Globus pallidus (tissue), 1 donor: ENCODE measurements at places on chromosomes 7 and 10.

DNA sequence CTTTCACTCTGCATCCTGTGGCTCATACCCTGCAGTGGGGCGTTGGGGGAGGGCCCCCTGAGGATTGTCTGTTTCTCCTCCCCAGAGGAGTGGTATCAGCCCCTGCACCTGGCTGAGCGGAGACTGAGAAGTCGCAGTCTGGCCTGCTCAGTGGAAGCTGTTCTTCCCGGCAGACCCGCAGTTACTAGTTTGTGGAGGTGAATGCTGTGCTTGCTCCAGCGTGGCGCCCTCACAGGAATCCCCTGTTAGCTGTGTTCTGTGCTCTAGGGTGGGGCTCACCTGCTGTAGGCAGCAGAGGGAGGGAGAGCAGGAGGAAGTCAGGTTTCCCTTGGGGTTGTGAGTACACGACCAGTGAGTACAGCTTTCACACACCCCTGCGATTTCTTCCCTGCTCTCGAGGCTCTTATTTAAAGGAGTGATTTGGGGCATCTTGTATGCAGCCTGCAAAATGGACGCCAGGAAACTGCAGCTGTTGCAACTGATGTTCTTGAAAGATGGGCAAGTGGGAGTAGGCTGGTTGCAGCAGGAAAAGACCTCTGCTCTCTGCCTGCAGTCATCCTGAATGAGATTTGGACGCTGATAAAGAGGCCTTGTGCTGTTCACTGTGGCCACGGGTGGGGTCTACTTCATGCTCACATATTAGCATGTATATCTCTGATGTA is 66.4 kb downstream of the HK1 start:
- no peak for DNase-seq

- DNase-seq, result no peak
Observed at GRCh38 chr10:48497780-48498770, 106.8 kb downstream of the ARHGAP22 start.

- peak; percentile 25 for DNase-seq
Observed at GRCh38 chr10:100982916-100983830, 4.1 kb downstream of the MRPL43 start.

- DNase-seq, result no peak
Observed at GRCh38 chr10:113111900-113112853, 162.1 kb downstream of the TCF7L2 start.

DNA sequence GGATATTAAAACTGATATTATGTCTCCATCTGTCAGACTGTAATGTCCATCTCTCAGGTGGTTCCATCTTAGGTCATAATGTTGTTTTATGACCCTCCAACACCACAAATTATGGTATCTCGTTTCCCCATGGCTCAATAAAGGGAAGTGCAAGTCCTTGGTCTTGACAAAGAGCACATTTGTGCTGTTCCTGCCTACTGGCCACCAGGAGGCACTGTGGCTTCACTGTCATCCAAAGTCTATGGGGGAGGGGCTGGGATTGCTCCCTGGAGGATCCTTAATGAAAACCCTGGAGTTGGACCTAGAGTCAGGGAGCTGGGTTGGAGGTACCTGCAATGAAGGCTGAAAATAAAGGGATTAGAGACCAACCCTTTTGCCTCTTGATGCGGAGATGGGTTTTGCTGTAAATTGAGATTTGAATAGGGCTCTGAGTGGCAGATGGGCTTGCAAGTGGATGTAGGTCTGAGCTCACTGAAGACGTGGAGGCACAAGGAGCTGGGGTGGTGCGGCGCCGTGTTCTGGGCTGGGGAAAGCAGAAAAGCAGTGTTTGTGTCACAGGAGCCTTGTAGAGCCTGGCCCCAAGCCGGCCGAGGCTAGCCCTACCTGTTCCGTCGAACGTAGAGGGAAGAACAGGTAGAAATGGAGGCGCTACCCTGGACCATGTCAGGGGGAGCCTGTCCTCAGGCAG is 180.5 kb upstream of the PRSS58 start:
- DNase-seq, result peak; percentile 36

DNA sequence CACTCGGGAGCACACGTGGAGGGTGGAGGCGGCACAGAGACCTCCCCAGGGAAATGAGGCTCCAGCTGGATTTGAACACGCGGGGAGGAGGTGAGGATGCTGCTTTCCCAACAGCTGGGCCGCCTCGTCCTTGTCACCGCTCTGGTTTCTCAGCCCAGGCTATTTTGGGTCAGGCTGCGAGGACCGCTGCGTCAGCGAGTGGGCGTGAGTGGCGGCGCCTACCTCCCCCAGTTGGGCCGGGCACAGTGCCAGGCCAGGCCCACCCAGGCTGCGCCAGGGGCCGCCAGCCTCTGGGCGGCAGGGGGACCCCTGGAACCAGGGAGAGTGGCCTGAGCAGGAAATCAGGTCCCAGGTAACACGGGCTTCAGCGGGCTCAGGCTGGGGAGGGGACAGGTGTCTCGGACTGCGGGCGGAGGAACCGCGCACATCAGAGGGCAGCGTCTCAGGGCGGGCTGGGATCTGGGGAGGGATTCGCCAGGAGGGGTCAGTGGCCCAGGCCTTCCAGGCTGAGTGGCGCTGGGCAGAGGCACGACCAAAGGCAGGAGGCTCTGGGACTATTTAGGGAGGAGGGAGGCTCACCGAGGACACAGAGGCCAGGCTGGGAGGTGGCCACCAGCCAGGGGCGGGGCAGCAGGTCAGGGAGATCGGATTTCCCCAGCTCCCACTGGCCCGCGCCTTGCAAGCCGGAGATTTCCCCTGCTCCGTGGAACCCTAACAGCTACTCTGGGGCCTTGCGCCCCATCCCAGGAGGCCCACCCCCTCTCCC is 125.2 kb upstream of the RET start:
- DNase-seq, result no peak

GRCh38 chr10:129960481-129961156 is 3.5 kb downstream of the EBF3 start:
- DNase-seq, result no peak

- no peak for DNase-seq
Observed at GRCh38 chr10:72847681-72848080, 45.9 kb upstream of the OIT3 start.

DNA sequence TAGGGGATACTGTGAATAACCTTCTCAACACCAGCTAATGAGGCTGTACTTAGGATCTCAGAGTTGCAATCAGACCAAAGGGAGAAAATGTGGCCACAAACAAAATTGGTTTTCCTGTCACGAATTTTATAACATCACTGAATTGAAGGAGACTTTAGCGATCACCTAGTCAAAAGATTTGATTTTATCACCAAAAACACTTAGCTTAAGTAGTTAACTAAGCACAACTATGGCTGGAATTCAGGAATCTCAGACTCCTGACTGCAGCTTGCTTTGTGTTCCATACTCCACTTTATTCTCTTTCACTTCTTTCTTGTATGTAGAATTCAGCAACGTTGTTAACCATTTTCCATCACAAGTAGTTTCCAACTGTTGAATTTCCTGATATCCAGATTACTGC is 152.0 kb downstream of the SLC16A9 start:
- no peak for DNase-seq

- no peak for DNase-seq
Observed at GRCh38 chr7:30707391-30708357, 25.4 kb upstream of the CRHR2 start.

DNA sequence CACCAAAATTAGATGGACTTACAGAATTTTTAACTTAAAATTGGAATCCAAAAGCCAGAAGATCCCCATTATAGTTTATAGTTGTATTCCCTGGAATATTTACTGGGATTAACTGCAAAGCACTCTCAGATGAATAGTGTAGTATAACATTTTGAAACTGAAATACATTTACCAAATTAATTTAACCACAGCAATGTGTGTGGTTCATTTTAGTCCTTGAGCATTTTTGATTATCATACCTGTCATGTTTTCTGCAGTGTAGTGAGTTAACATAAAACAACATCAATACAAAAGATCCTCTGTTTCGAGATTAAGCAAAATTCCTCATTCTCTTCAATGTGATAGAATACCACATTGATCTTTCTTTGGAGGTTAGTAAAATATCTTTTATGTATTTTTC is 3.7 kb downstream of the VIM start:
- DNase-seq, result no peak

- no peak for DNase-seq
Observed at GRCh38 chr7:34075523-34076370, 170.4 kb downstream of the BMPER start.

DNA sequence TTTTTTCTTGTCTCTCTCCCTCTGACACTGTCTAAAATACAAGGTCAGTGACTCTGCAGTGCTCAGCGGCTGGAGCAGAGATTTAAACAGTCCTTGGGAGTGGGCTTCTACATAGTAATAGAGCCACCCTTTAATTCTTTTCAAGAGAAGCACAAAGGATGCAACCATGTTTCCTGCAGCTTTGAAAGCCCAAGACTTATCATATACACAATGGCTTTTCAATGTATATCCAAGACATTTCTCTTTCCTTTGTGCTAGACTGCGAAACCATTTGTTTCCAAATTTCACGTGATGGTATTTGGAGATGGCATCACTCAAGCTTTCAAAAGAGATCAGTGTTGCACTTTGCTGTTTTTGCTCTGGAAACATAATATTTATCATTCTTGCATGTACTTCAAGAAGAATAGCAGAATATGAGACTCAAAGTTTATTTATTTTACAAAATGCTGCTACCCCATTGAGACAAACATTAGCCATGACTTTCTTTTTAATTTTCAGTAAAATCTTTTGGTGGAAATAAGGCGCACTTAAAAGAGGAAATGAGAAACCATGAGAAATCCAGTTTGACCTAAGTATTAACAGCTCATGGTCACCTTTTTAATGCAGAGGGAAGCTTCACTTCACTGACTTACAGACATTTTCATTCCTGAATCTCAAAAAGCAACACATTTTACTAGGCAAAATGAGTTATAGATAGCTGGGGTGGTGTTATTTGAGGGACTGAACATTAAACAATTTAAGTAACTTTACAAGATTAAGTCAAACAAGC is 76.6 kb downstream of the SEMA3C start:
- no peak for DNase-seq

GRCh38 chr10:86758189-86759072 is 2.0 kb downstream of the BMPR1A start:
- no peak for DNase-seq

- peak; percentile 24 for DNase-seq
Observed at GRCh38 chr10:57303566-57303965, 942.5 kb upstream of the ZWINT start.

GRCh38 chr7:25926891-25927625 is 224.9 kb upstream of the NFE2L3 start:
- DNase-seq, result no peak

- DNase-seq, result no peak
Observed at GRCh38 chr7:88664630-88665233, 94.8 kb upstream of the ZNF804B start.

GRCh38 chr10:1615186-1615954 is 122.0 kb downstream of the ADARB2 start:
- no peak for DNase-seq

- no peak for DNase-seq
Observed at GRCh38 chr7:134403062-134403461, 55.8 kb downstream of the AKR1B1 start.

DNA sequence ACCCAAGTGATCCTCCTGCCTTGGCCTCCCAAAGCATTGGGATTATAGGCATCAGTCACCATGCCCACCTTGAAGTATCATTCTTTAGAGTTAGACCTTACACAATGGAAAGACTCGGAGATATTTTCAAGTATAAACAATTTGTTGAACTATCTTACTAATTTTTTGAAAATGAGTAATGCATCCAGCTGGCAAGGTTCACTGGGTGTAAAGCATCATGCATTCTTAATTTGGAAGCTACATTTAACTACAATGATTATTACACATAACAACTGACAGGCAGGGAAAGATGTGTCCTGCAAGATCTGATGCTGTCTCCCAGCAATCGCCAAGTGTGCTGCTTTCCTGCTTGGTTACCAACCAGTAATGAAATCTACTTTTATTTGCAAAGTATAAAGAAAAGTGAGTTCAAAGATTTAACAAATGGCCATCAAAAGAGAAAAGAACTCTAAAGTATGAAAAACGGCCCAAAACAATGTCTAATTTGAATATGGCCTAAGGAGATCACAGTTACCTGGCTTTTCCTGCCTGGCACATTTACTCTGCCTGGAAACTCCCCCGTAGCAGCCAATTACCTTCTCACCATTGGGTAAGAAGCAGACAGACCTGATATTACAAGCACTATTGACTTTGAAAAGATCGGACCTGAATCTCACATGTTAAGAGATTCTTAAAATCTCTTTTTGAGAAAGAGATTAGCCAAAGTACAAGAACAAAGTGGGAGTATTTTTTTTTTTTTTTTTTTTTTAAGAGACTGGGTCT is 59.3 kb upstream of the NMT2 start:
- no peak for DNase-seq

- DNase-seq, result no peak
Observed at GRCh38 chr7:73597978-73598782, 19.8 kb upstream of the TBL2 start.

- no peak for DNase-seq
Observed at GRCh38 chr7:155752756-155753445, 59.4 kb downstream of the SHH start.

- DNase-seq, result no peak
Observed at GRCh38 chr10:24858288-24859270, 93.8 kb downstream of the PRTFDC1 start.

DNA sequence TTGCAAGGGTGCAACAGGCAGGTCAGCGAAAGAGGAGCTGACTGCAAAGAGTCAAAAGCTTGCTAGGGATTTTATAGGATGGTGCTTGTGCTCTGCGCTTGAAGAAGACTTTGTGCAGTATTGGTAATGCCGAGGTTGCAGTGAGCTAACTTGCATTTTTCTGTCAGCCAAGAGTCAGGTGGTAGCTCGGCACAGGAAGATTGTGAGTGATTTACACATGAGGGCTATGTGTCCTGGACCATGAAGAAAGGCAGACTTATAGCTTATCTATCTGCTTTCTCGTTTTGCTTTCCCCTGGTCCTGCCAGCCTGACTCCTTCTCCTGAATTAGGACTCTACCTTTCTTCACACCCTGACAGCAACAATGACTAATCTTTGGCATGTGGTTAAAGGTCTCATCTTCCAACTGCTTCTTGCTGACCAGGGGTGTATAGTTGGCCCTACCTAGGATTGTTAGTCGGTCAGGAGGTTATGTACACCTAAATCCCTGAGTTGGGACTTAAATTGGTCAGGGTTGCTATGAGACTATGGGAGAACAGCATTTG is 4.1 kb upstream of the SYPL1 start:
- DNase-seq, result no peak

DNA sequence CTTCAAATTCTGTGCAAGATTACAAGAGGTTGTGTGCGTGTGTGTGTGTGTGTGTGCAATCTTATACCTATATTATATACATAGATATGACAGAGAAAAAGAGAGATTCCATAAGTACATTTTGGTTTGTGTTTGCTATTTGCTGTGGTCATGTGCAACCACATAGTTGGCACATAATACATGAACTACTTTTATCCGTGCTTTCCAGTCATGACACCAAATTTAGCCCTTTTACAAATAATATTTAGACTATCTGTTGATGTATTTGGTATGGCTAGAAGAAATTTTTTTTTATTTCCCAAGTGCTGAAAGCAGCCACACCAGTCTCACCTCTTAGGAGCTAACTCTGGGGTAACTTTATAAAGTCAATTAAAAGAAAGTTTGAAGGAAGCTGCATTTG is 63.5 kb upstream of the EGFR start:
- no peak for DNase-seq
